ENCODE measurements at places on chromosomes 3 and 15.

GRCh38 chr3:94406595-94406994 is 343.7 kb downstream of the NSUN3 start:
- DNase-seq, result no peak

DNA sequence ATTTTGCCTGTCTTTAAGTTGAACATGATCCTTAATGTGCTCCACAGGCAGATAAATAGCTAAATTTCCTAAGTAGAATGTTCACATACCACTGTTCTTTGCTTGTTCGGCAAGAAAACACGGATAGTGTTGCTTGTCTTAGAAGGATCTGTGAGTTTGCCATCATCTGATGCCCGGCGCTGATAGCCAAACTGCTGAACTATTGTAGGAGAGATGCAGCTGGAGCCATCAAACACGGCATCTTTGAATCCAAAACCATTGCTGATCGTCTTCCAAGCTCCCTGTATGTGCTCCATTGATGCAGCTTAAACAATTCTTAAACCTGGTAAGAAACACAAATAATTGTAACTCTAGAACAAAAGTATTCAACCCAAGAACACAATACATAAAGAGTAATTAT is 45.5 kb downstream of the RAF1 start:
- DNase-seq, result no peak

- no peak for DNase-seq
These were observed 32.7 kb upstream of the ZFAND6 start for GRCh38 chr15:80026754-80027153.

- DNase-seq, result no peak
These were observed 984 bp upstream of the SMARCC1 start for GRCh38 chr3:47782446-47783308.

GRCh38 chr3:107892955-107893624 is 197.7 kb downstream of the CD47 start:
- DNase-seq, result no peak

DNA sequence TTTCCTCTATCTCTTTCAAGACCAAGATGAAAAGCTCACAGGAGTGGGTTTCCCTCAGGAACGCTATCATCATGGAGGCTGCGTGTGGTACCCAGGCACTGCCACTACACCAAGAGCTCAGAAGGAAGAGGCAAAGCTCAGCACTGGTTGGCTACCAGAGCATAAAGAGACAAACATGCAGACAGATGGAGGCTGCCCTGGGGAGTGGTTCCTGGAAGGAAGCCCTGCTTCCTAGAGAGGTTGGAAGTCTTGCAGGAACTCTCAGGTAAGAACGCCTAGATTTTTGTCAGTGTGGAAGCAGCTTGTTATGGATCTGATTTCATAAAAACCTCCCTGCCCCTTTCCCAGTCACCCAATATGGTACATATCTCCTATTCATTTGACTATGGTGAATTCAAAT is 49.9 kb upstream of the ADCY5 start:
- DNase-seq, result no peak

- DNase-seq, result no peak
These were observed 85.6 kb downstream of the TJP1 start for GRCh38 chr15:29736744-29737020.

DNA sequence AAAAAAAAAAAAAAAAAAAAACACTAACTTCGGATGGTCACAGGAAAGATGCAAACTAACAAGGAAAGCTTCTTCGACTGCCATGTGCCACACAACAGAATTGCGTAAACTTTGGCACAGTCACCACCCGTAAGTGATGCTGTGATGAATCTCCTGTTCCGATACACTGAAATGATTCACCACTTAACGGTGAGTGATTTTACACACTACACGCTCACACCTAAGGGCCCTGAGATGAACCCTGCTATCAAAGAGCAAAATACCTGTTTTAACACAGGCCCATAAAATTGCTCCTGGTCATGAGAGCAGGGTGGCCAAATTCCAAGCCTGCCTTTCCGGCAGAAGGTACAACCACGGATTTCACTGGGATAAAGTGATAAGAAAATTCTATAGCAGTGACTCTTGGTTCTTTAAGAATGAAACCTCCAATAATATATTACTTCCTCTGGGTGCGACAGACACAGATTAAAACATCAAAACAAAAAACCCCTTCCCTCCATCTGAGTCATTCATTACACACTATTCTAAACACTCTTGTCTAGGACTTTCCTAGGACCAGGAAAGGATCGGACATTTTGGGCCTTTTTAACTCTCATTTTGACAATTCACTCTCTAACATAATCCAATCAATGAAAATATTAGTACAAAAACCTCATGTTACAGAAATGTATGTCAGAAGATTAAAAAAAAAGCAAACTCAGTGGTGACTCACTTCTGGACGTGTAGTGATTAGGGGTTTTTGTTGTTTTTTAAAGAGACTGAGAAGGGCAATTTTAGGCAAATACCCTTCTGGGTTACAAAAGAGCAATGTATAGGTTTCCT is 28.3 kb downstream of the LRIG1 start:
- DNase-seq, result no peak
